WTC11 (cell line): ENCODE measurements at places on chromosomes 1 and 21. TPM values are rescaled to one million over a fixed set of nuclear protein-coding genes. Genes with fewer than 3 reads are reported as not detected.
A peak's percentile ranks its signal among the peaks of the same experiment; 100 is the strongest.

AMY2A gene
- 0.48 to 0.55 TPM (median 0.55 TPM) in 3 replicates for total RNA-seq

RBP7 gene
- 3.2 to 4.9 TPM (median 4.3 TPM) in 3 replicates for total RNA-seq

POLR3C gene
- 20.2 to 24.9 TPM (median 22.7 TPM) in 3 replicates for total RNA-seq

LRRIQ3 gene
- total RNA-seq, result 0.21 to 1.1 TPM (median 0.46 TPM) in 3 replicates

DNA sequence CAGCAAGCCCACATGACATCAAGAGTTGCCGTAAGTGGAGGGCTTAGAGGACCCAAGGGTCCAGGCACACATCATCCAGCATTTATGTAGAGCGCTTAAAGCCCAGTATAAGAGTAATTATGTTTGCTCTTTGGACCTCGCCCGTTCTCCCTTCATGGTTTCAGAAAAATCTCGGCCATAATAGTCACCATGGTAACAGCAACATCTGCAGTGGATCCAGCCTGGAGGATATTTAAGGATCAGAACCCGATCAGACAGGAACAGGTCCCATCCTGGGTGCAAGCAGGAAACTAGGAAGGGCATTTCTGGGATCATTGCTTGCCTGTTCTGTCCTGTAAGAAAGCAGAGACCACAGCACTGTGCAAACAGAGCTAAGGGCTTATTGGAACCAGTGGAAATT lies 89.9 kb upstream of the KAZN start:
- no peak for DNase-seq
- H3K27me3 ChIP-seq, result peaks cover 4% of the 10 kb centered on the region; the same call in 1 of the 2 replicates
- H3K4me3 ChIP-seq, result no peak overlapping the region
- peaks cover 34% of the 10 kb centered on the region for H3K4me1 ChIP-seq
- no peak overlapping the region for H3K27ac ChIP-seq

- H3K27me3 ChIP-seq, result peaks cover 42% of the 10 kb centered on the region
- DNase-seq, result no peak
- H3K27ac ChIP-seq, result no peak overlapping the region
- H3K36me3 ChIP-seq, result no peaks in the 10 kb centered on the region
- H3K4me1 ChIP-seq, result peaks cover 22% of the 10 kb centered on the region
Measured at GRCh38 chr1:235917267-235917811, 50.6 kb upstream of the LYST start.

DNA sequence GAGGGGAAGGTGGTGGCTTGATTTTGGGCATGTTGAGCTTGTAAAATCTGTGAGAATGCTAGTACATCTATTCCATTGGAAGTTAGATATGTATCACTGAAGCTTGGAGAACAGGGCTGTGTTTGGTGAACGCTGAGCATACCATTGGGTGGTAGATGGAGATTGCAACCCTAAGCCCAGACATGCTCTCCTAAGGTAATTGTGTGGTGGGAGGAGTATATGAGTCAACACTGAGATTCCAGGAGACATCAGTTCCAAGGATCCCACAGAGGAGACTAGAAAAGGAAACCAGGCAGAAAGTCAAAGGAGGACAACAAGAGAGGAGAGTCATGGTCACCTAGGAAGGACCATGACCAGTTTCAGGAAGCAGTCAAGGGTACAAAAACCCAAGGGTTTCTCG lies 60.4 kb downstream of the KIF21B start:
- DNase-seq, result no peak
- peaks cover 6% of the 10 kb centered on the region; the same call in 1 of the 2 replicates for H3K4me1 ChIP-seq
- no peak overlapping the region for H3K27ac ChIP-seq
- H3K4me3 ChIP-seq, result no peak overlapping the region
- H3K36me3 ChIP-seq, result no peaks in the 10 kb centered on the region

DNA sequence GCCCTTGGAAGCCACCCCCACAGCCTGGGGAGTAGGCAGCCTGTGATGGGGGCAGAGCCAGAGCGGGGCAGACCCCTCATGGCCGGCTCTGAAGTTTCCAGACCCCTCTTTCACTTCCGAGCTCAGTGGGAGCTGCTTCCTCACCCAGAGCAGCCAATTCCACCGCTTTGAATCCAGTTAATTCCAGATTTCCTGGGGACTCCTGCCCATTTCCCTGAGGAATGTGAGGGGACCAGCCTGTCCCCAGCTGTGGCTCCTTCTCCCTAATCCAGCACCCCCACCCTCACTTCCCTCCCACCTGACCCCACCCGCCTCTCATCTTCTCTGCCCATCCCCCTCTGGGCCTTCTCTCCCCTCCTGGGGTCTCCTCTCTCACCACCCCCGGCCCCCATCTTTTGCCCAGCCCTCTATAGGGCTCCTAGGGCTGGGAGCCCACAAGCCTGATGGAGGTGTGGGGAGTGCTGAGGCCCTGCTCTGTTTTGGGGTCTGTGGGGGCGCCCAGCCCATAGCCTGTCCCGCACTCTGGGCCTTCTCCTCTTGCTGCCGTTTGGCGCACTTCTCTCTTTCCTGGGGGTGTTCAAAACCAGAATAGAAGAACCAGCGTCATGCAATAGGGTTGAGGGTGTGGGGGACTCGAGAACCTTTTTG lies 26.2 kb upstream of the TNFRSF1B start:
- DNase-seq, result no peak
- no peaks in the 10 kb centered on the region for H3K27me3 ChIP-seq
- no peak overlapping the region for H3K4me3 ChIP-seq
- H3K27ac ChIP-seq, result no peak overlapping the region

- no peaks in the 10 kb centered on the region for H3K27me3 ChIP-seq
- peaks cover 37% of the 10 kb centered on the region for H3K36me3 ChIP-seq
- H3K27ac ChIP-seq, result peak overlapping the region; percentile 86
Measured at GRCh38 chr1:229661022-229661877, 35.2 kb downstream of the URB2 start.

DNA sequence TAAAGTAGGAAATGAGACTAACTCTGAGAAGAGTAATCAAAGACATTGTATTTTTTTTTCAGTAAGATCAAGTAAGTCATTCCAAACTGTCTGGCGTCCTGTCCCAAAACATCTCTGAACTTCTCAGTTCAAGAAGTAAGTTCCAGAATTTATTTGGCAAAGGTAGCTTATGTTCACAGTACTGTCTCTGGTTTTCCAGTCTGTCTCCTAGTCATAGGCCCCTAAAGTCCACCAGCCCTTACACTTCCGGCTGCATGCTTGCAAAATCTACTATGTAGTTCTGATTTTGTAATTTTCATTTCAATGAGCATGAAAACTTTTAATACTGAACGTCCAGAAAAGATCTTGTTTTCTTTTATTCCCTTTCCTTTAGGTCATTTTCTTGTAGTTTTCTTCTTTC lies 61.4 kb upstream of the S1PR1 start:
- no peak overlapping the region for H3K4me3 ChIP-seq
- H3K36me3 ChIP-seq, result no peaks in the 10 kb centered on the region
- no peak overlapping the region for H3K27ac ChIP-seq
- no peaks in the 10 kb centered on the region for H3K4me1 ChIP-seq

- H3K4me3 ChIP-seq, result no peak overlapping the region
- peaks cover 11% of the 10 kb centered on the region for H3K4me1 ChIP-seq
- H3K27ac ChIP-seq, result no peak overlapping the region
Measured at GRCh38 chr1:70025846-70026245, 179.5 kb downstream of the LRRC40 start.

DNA sequence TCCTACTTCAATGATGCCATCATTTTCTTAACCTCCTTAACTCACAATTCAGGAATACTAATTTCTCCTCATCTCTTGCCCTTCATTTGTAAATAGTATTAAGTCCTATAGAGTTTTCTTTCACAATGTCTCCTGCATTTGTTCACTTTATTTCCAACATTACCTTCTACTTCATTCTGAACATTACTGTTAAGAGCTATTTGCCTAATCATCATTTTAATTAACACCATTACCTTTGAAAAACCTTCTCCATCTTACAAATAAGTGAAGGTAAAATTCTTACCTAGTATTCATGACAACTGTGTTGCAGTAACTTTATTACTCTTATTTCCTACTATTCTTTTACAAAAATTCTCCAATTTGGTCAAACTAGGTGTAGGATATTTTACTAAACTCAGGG lies 137.7 kb downstream of the COQ8A start:
- H3K4me3 ChIP-seq, result no peak overlapping the region
- H3K36me3 ChIP-seq, result peaks cover 3% of the 10 kb centered on the region

- no peaks in the 10 kb centered on the region for H3K36me3 ChIP-seq
- no peak overlapping the region for H3K27ac ChIP-seq
- no peak overlapping the region for H3K4me3 ChIP-seq
- H3K27me3 ChIP-seq, result no peaks in the 10 kb centered on the region
Measured at GRCh38 chr1:198848206-198848605, 209.4 kb downstream of the PTPRC start.

GRCh38 chr1:63319046-63320021 lies 3.0 kb upstream of the FOXD3 start:
- DNase-seq, result peak; percentile 51
- H3K36me3 ChIP-seq, result no peaks in the 10 kb centered on the region
- H3K27me3 ChIP-seq, result peaks cover 27% of the 10 kb centered on the region

DNA sequence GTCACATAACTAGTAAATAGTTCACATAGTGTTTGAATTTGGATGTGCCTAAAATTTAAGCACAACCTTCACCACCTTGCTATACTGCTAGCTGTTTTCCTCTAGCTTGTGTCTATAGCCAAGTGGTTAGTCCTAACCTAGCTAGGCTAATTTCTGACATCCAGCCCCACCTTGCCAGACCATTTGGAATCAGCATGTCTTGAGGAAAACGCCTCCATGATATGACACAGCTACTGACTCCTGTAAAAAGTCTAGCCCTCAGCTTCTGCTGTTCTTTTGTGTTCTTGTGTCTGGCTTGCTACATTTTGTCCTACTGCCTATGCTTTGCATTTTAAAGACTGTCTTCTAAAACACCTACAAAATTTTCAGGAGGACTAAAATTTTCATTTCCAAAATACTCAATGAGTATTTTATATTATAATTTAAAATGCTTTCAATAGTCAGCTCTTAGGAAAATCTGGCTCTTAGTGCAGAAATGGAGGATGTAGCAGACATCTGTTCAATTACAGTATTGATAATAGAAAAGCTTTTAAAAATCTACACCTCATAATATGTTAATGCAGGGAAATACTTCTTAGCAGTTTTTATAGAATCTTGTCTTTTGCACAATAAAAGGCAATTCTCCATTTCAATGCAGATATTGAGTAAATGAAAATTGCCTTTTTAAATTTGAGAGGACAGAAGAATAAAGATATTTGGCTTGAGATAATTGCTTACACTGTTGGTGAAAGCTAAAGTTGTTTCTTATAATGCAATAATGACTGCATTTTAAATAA lies 160.8 kb upstream of the APP start:
- H3K4me3 ChIP-seq, result no peak overlapping the region
- H3K4me1 ChIP-seq, result peaks cover 5% of the 10 kb centered on the region
- H3K36me3 ChIP-seq, result no peaks in the 10 kb centered on the region
- no peak for DNase-seq
- 0 out of 2 replicates have a peak, but pooled peaks cover 5% of the 10 kb centered on the region for H3K27me3 ChIP-seq
- H3K27ac ChIP-seq, result no peak overlapping the region

DNA sequence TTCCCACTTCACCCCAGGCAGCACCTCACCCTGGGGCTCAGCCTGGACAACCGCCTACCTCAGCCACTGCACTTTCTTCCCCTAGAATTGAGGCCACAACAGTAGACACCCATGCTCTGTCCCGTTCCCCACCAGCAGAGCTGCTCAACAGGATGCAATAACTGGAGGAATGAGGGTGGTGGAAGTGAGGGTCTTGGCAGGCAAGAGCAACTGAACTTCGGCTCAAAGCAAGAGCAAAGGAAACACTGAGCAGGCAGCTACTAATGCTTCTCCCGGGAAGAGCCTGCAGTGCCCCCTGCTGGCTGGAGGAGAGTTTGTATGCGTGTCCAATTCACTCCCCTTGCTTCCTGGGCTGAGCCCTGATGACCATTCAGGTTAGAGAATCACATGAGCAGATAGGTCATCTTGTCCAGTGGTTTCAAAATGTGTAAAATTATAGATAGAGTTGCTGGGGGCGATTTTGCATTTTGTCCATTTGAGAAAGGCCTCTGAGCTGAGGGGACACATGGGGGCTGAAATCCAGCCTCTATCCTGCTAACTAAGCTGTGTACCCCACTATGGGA lies 13.9 kb downstream of the NT5C1A start:
- H3K4me1 ChIP-seq, result peaks cover 5% of the 10 kb centered on the region
- H3K27me3 ChIP-seq, result peaks cover 97% of the 10 kb centered on the region

- peaks cover 15% of the 10 kb centered on the region for H3K4me1 ChIP-seq
- peak overlapping the region; percentile 82 for H3K27ac ChIP-seq
- H3K27me3 ChIP-seq, result no peaks in the 10 kb centered on the region
- DNase-seq, result no peak
- 0 out of 2 replicates have a peak, but pooled peaks cover 2% of the 10 kb centered on the region for H3K36me3 ChIP-seq
Measured at GRCh38 chr1:3459051-3459908, 4.8 kb downstream of the ARHGEF16 start.
